ENCODE measurements at places on chromosomes 2 and 18.
A peak's percentile ranks its signal among the peaks of the same experiment; 100 is the strongest.

GRCh38 chr2:28688818-28689217 lies 62.8 kb upstream of the PPP1CB start:
- DNase-seq: no peak

- DNase-seq: no peak
Observed at GRCh38 chr18:37516361-37516853, 49.2 kb downstream of the CELF4 start.

GRCh38 chr2:97957432-97958183 lies 38.1 kb downstream of the TMEM131 start:
- no peak for DNase-seq

DNA sequence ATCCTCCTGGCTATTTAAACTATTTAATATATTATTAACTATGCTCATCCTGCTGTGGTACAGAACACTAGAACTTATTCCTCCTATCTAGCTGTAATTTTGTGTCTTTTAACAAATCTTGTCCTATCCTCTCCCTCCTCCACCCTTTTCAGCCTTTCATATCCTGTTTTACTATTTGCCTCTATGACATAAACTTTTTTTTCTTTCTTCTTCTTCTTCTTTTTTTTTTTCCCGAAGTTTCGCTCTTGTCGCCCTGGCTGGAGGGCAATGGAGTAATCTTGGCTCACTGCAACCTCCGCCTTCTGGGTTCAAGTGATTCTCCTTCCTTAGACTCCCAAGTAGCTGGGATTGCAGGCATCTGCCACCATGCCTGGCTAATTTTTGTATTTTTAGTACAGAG lies 201.5 kb downstream of the LPIN1 start:
- DNase-seq: no peak

DNA sequence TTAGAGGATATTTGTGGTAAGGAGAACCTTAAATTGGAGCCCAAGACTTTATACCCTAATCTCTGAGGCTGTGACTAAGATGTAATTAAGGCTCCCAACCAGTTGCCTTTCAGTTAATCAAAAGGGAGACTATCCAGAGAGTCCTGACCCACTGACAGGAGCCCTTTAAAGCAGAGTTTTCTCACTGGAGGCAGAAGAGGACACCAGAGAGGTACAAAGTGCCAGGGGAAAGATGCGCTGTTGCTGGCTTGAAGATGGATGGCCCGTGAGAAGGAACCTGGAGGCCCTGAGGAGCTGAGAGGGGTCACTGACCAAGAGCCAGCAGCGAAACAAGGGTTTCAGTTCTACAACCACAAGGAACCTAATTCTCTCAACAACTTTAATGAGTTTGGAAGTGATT lies 137.3 kb downstream of the TMEM131 start:
- no peak for DNase-seq

DNA sequence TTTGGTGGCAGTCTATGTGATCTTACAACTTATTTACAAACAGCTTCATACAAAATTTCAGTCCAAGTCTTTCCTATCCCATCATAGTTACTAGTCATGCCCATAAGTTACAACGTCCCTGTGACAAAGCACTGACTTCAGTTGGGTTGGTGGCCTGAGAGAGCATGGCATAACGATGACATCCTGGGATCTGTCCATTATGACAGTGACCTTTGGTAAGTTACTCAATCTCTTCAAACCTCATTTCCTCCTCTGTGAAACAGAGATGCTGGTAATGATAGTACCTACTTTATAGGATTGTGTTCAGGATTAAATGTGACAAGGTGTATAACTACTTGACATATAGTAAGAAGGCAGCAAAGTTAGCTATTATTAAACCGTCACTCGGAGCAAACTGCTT lies 55.4 kb upstream of the ATP5MC3 start:
- no peak for DNase-seq

GRCh38 chr2:49260979-49261538 lies 106.7 kb upstream of the FSHR start:
- no peak for DNase-seq

DNA sequence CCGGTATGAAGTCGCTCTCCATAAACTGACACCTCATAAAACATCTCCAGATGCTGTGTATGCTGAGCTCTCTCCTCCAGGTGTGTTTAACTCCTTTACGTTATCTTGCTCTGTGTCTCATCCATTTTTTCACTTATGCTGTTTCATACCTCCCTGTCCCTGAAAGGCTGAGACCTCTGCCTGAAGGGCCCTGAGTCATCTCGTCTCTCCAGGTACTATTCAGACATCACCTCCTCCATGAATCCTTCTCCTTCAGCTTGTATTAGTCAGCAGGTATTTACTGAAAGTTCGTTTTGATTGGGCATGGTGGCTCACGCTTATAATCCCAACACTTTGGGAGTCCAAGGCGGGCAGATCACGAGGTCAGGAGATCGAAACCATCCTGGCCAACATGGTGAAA lies 244.5 kb upstream of the EPHA4 start:
- DNase-seq: no peak

DNA sequence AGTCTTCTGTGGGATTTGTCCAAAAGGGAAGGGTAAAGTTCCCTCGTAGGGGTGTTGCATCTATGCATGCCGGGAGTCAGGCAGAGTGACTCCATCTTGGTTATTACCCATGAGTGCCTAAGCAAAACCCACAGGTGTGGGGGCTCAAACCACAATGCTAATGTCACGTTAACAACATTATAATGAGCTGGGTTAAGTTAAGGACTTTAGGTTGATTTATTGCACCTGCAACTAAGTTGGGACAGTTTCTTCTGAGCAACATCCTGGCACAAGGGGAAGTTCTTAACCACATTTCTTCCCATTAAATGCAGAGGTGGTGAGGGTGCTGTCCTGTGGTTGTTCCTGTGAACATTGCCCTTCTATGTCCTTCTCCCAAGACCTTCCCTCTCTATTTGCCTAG lies 1596.8 kb upstream of the SLC39A10 start:
- DNase-seq: no peak

- no peak for DNase-seq
Observed at GRCh38 chr18:67731851-67732250, 215.3 kb upstream of the DSEL start.

DNA sequence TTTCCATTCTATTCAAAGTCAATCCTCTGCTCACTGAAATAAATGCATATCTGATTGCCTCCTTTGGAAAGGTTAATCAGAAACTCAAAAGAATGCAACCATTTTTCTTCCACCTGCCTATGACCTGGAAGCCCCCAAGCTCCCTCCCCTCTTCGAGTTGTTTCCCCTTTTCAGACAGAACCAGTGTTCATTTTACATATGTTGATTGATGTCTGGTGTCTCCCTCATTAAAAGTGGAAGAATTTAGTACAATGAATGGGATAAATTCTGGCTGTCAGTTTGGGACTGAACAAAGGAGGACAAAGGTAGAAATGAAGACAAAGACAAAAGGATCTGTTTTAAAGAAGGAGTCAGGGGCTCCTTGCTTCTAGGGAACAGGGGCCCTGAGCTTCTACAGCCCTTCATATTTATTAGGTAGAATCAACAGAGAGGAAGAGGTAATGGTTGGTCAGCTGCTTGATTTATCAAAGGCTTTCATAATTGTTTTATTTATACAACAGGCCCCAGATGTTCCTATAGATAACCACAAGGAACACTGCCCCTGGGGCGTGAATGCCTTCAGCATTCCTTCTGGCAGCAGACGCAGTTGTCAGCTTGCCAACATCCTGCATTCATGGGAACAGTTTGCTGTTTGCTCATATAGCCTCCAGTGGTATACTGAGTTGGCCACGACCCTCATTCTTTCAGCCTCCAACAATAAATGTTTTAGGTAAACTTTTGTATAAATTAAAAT lies 949.8 kb upstream of the LRATD1 start:
- no peak for DNase-seq

GRCh38 chr2:68234405-68234804 lies 17.9 kb downstream of the PPP3R1 start:
- no peak for DNase-seq

- peak; percentile 26 for DNase-seq
Observed at GRCh38 chr2:203914546-203915182, 21.9 kb upstream of the ICOS start.

DNA sequence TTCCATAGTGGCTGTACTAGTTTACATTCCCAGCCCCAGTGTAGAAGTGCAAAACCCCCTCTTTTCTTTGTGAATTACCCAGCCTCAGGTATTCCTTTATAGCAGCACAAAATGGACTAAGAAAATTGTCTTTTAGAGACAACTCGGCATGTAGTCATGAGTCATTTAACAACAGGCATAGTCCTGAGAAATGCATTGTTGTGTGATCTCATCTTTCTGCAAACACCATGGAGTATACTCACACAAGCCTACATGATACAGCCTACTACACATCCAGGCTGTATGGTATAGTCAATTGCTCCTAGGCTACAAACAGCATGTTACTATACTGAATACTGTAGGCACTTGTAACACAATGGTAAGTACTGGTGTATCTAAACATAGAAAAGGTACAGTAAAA lies 44.4 kb upstream of the MBP start:
- no peak for DNase-seq

DNA sequence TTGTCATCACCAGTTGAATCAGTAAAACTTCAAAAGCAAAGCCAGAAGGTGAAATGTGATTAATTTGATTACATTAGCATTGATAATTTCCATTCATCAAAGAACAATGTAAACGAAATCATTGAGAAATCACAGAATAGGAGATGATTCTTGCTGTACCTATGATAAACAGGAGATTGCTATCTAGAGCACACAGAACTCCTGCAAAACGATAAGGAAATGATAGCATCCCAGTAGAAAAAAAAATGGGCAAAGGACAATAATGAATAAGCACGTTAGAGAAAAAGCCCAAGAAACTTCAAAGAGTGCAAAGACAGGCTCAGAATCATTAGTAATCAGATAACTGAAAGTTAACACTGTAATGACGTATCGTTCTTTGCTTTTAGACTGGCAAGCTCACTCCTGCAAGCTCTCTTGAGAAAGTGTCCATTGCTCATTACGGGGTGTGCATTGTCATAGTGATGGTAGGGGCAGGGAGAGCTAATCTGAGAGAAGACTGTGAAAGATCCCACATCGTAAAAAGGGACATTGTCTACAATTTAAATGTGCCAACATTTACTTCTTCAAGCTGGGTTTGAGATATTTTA lies 143.6 kb downstream of the SPP2 start:
- no peak for DNase-seq

DNA sequence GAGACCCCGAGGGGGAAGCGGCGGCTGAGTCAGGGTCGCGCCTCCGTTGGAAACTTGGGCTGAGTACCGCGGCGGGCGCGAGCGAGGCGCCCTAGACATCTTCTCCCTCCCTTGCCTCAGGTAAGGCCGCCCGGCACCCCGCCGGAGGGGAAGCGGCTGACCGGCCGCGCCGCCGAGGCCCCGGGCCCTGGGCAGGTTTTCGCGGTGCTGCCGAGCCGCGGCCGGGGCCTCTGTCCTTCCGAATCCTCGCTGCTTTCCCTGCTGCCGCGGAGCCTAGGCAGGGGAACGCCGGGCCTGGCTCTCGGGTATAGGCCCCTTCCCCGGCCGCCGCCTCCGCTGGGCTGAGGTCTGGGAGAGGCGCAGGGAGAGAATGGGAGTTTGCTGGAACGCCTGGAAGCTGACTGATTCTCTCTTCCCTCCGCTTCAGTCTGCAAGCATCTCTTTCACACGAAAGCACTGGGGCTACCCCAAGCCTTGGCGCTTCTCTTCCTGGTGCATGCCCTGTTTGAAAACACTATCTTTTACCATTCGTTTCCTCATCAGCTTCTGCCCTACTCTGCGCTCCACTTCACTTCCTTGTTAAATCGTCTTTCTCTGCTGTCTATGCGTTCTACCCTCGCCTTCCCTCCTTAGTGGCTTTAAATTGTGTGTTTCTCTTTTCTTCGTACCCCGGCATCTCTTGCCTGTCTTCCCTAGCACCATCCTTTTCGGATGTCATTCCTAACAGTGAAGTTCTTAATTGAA lies 652 bp downstream of the PPM1B start:
- DNase-seq: peak; percentile 10

DNA sequence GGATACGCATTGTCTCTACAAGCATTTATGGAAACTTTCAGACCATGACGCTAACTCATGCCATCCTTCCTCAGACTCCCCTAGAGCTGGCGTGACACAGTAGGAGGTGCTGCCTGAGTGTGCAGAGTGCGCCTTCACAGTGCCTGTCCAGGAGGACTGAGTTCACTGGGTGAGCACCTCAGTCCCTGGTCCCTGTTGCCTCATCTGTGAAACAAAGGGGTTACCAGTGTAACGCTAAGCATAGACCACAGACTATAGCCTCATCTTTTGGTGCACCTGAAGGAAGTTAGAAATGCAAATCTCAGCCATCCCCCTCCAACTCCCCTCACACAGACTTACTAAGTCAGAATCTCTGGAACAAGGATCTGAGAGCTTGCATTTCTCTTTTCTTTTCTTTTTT lies 142.8 kb downstream of the TMEM17 start:
- no peak for DNase-seq

DNA sequence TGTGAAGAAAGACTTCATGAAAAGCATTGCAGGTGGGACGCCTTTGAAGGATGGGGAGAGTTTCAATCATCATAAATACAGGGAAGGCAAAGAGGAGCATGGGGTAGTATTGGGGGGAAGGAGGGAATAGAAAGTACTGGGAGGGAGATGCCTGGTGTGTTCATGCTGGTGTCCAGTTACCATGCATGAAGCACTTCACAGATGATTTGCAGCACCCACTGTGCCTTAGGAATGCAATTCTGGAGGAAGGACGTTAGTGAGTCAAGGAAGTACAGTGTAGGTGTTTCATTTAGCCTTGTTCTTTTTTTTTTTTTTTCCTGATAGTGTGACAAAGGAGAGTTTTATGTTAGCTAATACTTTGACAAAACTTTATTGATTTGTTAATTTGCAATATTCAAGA lies 36.8 kb downstream of the ADAM23 start:
- no peak for DNase-seq
